ENCODE measurements at places on chromosomes 12 and 14.

DNA sequence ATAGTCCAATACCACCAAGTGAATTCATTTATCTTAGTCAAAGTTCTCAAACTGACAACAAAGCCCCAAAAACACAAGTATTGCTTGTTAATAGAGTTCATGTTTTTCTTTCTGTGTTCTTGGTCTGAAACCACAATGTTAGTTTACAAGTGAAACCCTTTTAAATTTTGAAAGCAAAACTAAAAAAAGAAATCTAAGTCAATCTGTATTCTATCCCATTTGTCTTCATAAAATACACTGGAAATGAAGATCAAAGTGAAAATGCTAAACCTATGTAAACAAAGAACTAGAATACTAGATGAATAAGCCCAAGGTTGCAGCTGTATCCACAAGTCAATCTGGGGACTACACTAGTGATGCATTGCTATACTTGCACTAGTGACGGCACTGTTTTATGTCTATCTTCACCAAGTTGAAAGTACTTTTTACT is 10.4 kb downstream of the MAP4K5 start:
- DNase-seq: no peak

- no peak for DNase-seq
These were observed 18.3 kb downstream of the ALDH6A1 start for GRCh38 chr14:74065746-74066575.

DNA sequence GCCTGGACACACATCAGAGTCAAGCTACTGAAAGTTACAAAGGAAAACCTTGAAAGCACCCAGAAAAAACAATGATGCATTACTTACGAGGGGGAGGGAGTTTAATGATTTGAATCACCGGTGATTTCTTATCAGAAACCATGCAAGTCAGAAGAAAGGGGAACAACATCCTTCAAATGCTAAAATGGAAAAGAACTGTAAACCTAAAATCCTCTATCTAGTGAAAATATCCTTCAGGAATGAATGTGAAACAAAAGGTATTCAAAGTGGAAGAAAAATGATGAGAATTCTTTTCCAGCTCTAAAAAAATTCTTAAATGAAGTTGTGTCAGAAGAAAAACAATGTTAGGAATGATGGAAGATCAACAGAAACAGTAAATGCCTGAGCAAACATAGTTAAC is 16.8 kb downstream of the SCAF11 start:
- DNase-seq: peak; percentile 54

DNA sequence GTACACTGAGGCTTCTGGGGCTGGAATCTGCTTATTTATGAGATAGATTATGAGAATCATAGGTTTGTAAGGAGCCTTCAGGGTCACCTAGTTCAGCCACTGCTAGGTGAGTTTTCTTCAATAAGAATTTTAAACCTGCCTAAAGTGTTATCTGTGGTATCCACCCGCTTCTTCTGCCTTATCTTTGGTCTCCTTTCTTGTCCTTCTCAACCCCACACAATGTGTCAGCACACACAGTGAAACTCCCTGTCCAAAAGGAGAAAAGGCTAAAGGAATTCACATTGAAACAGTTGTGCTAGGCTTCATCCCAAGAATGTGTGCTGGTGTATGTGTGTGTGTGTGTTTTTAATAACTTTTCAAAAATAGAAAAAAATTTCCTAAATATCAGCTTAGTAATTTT is 259.3 kb upstream of the BTG1 start:
- no peak for DNase-seq

DNA sequence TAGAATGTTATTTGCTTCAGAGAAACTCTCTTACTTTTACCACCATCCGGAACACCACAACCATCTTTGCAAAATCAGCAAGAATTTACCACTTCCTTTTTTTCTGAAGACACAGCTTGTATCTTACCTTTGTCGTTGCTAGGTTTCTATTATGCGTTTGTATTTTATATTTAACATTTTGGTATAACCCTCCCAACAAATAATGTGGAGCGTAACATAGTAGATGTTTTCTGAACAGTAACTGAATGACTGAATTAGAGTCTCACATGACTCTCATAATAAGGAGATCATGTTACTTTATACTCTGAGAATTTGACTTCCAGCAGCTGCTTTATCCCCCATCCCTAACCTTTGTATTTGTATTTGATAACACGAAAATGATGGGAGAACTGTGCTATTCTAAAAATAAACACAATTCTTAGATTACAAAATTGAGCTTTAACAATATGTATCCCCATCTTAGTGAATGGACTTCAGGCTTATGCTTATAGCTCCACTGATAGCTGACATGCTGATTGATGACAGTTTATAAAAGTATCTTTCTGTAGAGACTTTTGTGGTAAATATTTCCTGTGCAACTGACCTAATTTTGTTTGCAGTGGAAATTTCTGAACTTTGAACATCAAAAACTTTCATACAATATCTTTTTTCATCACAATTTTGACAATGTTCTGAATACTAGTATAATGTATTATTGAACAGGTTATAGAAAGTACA is 7.9 kb upstream of the KLRB1 start:
- DNase-seq: no peak

DNA sequence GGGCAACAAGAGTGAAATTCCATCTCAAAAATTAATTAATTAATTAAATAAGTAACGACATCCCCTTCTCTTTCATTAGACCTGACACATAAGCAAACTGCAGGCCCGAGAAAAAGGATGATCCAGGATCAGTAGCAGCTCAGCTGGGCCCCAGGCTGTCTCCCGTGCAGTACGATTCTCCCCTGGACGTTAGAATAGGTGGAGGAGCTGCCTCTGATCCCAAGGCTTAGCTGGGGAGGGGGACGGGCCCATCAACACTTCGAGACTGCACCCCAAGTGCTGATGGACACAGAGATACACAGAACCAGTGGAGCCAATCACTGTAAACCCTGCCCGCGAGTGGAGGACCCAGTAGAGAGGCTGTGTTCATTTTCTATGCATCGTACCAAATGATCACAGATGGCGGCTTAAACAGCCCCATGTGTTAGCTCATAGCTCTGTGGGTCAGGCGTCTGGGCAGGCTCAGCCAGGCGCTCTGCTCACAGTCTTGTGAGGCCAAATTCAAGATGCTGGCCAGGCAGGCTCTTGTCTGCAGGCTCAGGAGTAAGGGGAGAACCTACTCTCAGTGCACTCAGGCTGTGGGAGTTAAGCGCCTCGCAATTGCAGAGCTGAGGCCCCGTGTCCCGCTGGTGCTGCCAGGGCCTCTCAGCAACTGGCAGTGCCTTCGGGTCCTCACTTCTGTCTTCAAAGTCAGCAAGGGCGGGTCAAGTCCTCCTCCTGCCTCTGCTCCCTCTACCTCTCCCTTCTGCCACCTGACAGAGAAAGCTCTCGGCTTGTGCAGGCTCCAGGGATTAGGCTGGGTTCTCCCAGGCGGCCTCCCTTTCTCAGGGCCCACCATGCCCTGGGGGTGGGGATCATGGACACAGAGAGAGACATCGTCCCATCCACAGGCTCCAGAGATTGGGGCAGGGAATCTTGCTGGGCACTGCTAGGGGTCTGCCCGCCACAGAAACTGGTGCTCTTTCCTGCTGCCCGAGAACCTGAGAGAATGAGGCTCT is 26.4 kb downstream of the RIMBP2 start:
- no peak for DNase-seq

GRCh38 chr12:132872975-132873421 is 14.4 kb downstream of the CHFR start:
- DNase-seq: no peak

DNA sequence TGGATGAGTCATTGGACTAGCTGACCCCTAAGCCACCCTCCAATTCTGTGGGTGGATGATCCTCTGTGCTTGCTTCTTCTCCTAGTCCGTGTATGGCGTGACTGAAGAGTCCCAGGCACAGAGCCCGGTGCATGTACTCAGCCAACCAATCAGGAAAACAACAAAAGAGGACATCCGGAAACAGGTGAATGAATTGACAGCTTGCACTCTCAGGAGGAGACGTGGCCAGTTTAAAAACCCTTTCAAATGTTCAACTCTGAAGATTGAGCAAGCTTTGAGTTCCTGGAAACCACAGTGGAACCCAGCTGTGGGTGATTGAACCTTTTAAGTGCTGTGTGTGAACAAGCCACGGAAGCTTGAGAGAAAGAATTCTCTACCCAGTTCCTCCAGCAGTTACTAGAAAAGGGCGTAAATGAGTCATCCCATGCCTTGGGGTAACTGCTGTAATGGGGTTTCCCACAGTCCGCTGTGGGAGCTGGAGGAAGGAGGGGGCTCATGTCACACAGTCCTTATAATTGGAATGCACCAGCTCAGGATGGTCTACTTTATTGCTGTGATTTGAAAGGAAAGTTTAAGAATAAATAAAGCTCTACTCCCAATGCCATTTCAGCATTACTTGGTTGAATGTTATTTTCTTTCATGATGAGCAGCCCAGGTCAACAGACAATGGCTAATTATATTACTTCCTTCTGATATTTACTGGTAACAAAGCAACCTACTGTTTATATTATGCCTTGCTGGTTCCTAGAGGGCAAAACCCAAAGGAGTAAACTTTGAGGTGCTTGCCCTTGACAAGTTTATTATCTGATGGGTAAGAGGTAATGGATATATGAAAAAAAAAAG is 417.0 kb downstream of the DPF3 start:
- DNase-seq: peak; percentile 79

GRCh38 chr12:103505371-103506236 is 9.8 kb upstream of the C12orf42 start:
- no peak for DNase-seq

GRCh38 chr12:45989721-45990467 is 480 bp downstream of the SCAF11 start:
- DNase-seq: peak; percentile 52
